Cardiac muscle cell (in vitro differentiated cells and primary cell): ENCODE measurements at places on chromosomes 1 and 21. TPM values are rescaled to one million over a fixed set of nuclear protein-coding genes. Genes with fewer than 3 reads are reported as not detected.

Gene LCE2B
- polyA plus RNA-seq, result not detected in 2 replicates

Gene AGTRAP
- polyA plus RNA-seq, result 81.4 and 94.0 TPM in 2 replicates

Gene IL24
- polyA plus RNA-seq, result not detected in 2 replicates

Gene RAB4A
- 60.7 and 69.7 TPM in 2 replicates for polyA plus RNA-seq

Gene CFAP107
- not detected in 2 replicates for polyA plus RNA-seq

Gene NES
- 86.5 and 89.3 TPM in 2 replicates for polyA plus RNA-seq

Gene FCMR
- not detected in 2 replicates for polyA plus RNA-seq

Gene C1orf210
- polyA plus RNA-seq, result not detected in 2 replicates

Gene GPR161
- 27.6 and 29.7 TPM in 2 replicates for polyA plus RNA-seq

Gene SLAMF6
- polyA plus RNA-seq, result not detected in 2 replicates

Gene KRTAP7-1
- not detected in 2 replicates for polyA plus RNA-seq

Gene LCE1A
- not detected in 2 replicates for polyA plus RNA-seq

Gene PTBP2
- polyA plus RNA-seq, result 37.1 and 61.2 TPM in 2 replicates

DNA sequence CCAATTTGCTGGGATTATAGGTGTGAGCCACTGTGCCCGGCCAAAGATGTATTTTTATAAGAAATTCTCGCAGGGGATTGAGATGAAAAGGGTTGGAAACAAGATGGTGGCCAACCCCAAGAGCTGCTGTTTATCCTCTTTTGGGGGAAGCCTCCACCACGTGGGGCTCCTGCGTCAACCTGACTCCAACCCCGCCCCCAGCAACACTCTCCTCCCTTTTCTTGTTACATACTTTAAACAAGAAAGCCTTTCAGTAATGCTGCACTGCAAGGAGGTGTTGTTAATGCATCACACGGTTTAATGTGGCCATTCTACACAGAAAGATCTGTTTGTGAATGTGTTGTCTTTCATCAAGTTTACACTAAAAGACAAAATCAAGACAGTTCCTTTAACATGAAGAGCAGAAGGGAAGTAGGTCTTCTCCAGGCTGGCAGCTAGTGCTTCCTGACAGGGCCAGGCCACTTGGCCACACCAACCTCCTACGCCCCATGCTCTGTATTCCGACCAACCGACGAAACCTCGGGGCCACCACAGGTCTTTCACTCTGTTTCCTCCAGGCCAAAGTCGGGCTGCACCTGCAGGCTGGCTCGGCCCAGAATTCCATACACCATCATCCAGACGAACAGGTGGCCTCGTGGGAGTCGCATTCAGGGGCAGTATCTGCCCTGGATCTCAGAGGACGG is 25.9 kb downstream of the C2CD2 start:
- no peak for DNase-seq

GRCh38 chr1:209387271-209387968 is 196.1 kb upstream of the CAMK1G start:
- DNase-seq, result no peak

DNA sequence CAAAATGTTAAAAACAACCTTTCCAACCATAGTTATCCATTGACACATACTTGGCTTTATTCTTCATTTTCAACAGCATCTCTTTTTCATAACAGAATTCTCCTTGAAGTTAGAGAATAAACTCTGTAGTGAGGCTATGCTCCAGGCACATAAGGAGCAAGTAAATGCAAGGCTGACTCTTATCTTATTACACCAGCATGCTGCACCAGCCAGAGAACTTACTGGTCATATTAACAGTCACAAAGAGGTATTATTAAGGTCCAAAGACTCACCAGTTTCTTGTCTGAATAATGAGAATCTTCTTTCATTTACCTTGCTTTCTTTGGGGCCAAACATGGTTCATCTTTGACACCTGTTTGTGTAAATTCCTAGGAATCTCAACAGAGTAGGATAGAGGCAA is 71.3 kb upstream of the IVNS1ABP start:
- no peak for DNase-seq

- peak; percentile 74 for DNase-seq
Observed at GRCh38 chr1:77504986-77505385, 177.5 kb downstream of the ZZZ3 start.

DNA sequence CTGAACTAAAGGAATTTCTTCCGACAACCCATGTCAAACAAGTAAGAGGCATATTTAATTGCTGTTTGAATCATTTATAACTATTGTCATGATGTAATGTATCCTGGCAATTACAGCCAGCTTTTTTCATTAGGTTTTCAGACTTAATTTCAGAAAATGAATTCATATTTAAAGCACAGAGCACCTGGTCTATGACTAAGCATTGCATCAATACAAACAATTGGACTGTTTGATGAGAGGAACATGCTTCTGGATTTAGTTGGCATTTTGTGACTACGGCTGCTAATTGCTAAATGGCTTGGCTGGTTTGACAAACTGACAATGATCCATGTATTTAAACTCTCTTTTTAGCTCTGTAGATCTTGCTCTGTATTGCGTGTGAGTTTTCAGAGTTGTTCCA is 853.4 kb downstream of the NCAM2 start:
- DNase-seq, result no peak

GRCh38 chr1:185636848-185637247 is 97.3 kb upstream of the HMCN1 start:
- no peak for DNase-seq

- DNase-seq, result no peak
Observed at GRCh38 chr1:184214128-184214527, 162.6 kb downstream of the TSEN15 start.

GRCh38 chr1:197464044-197464443 is 196.0 kb downstream of the CRB1 start:
- DNase-seq, result peak; percentile 99

GRCh38 chr1:203176273-203177035 is 828 bp upstream of the MYBPH start:
- DNase-seq, result no peak

GRCh38 chr1:21338573-21339355 is 48.5 kb upstream of the ECE1 start:
- peak; percentile 69 for DNase-seq

DNA sequence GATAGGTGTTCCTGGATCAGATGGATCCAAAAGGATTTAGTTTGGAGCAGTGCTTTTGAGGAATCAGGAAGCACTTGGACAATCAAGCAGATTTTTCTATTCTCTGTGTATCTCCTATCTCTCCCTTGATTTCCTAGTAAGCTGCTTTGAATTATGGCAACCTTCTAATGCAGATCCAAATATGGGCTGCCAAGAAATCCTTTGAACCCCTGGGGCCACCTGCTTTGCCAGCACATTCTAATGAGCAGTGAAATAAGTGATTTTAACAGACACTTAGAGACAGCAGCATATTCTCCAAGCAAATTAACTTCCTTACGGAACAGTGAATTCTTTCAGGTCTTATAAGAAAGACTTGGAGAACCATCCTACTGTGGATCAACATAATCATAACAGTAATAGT is 195.4 kb downstream of the GPR52 start:
- DNase-seq, result no peak

GRCh38 chr1:248841702-248842395 is 3.8 kb downstream of the ZNF672 start:
- DNase-seq, result peak; percentile 81

- DNase-seq, result no peak
Observed at GRCh38 chr1:100250264-100250663, 630 bp upstream of the DBT start.

- DNase-seq, result no peak
Observed at GRCh38 chr1:200053646-200054045, 26.1 kb downstream of the NR5A2 start.

GRCh38 chr1:48568501-48568900 is 96.5 kb upstream of the SPATA6 start:
- DNase-seq, result no peak

- DNase-seq, result peak; percentile 43
Observed at GRCh38 chr1:12616709-12617373, 1.2 kb downstream of the DHRS3 start.

- no peak for DNase-seq
Observed at GRCh38 chr1:97608272-97608671, 312.6 kb downstream of the DPYD start.

GRCh38 chr1:6971048-6971447 is 185.8 kb downstream of the CAMTA1 start:
- peak; percentile 28 for DNase-seq

DNA sequence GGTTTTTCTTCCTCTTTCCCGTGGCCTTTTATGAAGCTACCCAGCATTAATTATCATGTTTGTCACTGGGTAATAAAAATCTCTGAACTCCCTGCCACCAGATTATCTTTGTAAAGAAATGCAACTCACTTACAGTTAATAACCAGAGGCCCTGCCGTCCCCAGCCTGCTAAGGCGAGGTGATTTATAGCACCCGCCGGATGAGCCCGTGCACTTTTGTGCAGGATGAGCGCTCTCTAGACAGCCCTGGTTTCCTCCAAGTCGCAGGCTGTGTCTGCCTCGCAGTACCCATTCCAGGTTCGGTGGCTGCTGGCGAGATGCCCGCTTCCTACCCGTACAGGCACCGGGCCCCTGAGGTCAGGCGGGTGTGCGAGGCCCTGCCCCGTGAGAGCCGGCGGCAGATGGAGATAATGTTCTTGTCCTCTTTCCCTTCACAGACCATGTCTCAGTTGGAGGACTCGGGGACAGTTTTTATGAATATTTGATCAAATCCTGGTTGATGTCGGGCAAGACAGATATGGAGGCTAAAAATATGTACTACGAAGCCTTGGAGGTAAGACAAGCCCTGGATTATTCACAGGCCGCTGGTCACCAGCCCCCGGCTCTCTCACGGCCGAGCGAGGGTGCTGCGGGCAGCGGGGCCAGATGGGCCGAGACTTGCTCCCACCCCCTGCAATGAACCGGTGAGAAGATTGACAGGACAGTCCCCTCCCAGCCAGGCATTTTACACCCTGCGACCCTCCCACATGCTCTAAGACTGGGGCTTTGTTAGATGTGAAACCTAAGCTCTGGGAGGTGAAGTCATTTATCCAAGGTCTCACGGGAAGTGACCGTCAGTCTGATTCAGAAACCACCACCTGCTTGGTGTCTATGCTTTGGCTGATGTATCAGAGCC is 28.5 kb upstream of the SELENON start:
- DNase-seq, result peak; percentile 41

DNA sequence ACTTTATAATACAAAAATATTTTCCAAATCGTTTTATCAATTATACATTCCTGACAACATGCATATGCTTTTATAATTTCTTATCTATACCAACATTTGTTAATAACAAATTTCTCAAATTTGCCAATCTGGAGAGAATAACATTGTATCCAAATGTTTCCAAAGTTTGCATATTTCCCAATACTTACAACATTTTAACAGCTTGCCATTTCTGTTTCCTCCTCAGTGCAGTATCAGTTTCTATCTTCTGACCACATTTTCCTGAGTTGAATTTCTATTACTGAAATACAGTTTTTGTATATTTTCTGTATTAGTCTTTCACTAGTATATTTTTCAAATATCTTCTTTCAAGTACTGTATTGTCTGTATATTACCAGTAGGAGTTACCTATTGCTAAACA is 1594.3 kb downstream of the PLA2G4A start:
- no peak for DNase-seq

DNA sequence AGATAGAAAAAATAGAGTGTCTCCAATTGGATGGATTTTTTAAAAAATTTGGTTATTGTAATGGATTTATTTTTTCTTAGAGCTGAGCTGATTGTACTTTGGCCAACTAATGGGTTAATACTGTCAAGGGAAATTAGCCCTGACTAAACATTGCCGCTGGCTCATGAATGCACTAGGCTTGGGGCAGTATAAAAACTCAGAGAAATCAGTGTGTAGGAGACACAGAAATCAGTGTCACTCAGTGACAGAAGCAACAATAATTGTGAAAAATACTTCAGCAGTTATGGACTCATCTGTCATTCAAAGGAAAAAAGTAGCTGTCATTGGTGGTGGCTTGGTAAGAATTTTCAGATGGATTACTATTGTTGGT is at the start of gene KMO:
KMO (plus strand) TSS at position 217 of the 370 bp plus-strand sequence; CDS start at position 284, 67 bp downstream.
- DNase-seq, result peak; percentile 21

- no peak for DNase-seq
Observed at GRCh38 chr1:84709131-84709530, 18.9 kb upstream of the SSX2IP start.

DNA sequence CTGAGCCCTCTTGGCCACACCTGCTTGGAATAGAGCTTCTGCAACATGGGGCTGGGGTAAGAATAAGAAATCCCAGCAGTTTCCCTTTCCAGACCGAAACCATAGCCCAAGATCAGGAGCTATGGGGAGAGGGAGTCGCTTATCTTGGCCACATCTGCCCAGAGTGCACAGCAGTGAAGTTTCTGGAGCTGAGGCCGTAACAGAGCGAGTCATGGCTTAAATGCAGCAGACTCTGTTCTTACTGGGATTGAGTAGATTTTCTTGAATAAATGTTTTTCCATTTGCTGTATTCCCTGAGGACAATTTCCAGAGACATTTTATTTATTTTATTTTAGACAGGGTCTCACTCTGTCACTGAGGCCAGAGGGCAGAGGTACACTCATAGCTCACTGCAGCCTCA is 33.5 kb downstream of the CFAP57 start:
- no peak for DNase-seq

- no peak for DNase-seq
Observed at GRCh38 chr1:217977943-217978342, 307.1 kb upstream of the RRP15 start.

DNA sequence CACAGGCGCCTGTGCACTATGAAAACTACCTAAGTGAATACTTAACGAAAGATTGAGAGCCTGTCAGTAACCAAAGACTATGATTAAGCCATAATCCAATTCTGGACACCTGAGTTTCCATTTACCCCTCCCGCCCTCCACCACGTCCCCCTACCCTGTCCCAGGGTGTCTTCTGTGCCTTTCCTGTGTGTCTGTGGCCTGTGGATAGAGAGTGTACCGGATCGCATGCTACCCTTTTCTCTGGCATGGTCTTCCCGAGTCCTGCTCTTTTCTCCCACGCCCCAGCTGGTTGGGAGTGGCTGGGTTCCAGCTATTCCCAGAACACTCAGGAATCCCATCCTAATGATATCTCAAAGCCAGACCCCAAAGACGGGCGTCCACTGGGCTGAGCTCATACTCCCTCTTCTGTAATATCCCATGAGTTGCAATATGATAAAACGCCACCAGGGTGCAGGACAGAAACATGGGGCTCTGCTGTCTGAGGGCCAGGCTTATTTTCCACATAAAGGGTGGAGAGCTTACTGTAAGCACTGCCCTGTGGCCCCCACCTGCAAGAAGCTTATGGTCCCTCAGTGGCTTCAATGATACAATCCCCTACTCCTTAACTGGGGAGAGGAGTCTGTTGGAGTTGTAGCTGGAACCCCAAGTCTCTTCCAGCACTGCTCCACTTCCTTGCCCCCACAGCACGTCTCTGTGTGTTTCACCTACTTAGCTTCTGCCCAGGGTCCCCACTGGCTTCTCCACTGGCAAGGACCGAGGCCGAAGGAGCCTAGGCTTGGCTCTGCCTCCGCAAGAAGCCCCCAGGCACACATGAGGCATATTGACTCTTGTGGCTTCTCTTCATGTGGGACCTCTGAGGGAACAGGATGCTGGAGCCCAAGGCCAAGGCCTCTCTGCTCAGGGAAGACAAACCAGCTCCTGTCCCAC is 17.6 kb upstream of the ALX3 start:
- DNase-seq, result peak; percentile 77

- DNase-seq, result peak; percentile 64
Observed at GRCh38 chr1:61337981-61338848, 255.9 kb downstream of the NFIA start.

DNA sequence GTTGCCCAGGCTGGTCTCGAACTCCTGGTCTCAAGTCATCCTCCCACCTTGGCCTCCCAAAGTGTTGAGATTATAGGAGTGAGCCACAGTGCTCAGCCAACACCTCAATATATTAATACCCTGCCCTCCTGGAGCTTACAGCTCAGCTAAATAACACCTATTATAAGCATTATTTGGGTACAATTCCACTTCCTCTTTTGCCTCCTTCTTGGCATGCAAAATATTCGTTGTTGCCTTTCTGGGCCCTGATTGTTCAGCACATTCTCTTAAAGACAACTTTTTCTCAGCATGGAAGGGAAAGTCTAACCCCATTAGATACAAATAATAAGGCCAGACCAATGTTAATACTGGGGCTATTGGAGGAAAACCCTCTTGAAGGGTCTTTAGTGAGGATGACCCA is 2.8 kb downstream of the PAQR7 start:
- DNase-seq, result no peak
